ENCODE measurements at places on chromosomes 16 and 17. TPM values are rescaled to one million over a fixed set of nuclear protein-coding genes. Genes with fewer than 3 reads are reported as not detected.

TPPP3 gene
- not detected for total RNA-seq

KRT33A gene
- total RNA-seq: not detected

BIRC5 gene
- 40.4 TPM for total RNA-seq

CCL16 gene
- not detected for total RNA-seq

AANAT gene
- total RNA-seq: not detected

CD300LB gene
- total RNA-seq: not detected

KRT27 gene
- not detected for total RNA-seq

KIF2B gene
- not detected for total RNA-seq

PYDC1 gene
- total RNA-seq: not detected

DNA sequence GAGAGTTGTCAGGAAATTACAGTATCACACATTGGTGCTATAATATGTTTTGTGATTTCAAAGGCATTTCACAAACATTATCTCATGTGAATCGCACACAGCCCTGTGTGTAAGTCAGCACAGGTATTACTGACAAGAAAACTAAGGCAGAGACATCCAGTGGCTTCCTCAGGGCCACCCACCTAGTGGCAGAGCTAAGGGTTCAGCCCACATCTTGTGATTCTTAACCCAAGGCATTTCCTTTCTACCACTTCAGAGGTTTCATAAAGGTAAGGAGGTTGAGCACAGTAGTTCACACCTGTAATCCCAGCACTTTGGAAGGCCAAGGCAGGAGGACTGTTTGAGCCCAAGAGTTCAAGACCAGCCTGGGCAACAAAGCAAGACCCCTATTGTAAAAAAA is 58.2 kb downstream of the STX8 start:
- peaks cover 14% of the 10 kb centered on the region for H3K4me1 ChIP-seq
- no peaks in the 10 kb centered on the region for H3K27me3 ChIP-seq
- H3K27ac ChIP-seq: no peak overlapping the region
- DNase-seq: no peak
- no peaks in the 10 kb centered on the region for H3K36me3 ChIP-seq
- H3K4me3 ChIP-seq: no peak overlapping the region

DNA sequence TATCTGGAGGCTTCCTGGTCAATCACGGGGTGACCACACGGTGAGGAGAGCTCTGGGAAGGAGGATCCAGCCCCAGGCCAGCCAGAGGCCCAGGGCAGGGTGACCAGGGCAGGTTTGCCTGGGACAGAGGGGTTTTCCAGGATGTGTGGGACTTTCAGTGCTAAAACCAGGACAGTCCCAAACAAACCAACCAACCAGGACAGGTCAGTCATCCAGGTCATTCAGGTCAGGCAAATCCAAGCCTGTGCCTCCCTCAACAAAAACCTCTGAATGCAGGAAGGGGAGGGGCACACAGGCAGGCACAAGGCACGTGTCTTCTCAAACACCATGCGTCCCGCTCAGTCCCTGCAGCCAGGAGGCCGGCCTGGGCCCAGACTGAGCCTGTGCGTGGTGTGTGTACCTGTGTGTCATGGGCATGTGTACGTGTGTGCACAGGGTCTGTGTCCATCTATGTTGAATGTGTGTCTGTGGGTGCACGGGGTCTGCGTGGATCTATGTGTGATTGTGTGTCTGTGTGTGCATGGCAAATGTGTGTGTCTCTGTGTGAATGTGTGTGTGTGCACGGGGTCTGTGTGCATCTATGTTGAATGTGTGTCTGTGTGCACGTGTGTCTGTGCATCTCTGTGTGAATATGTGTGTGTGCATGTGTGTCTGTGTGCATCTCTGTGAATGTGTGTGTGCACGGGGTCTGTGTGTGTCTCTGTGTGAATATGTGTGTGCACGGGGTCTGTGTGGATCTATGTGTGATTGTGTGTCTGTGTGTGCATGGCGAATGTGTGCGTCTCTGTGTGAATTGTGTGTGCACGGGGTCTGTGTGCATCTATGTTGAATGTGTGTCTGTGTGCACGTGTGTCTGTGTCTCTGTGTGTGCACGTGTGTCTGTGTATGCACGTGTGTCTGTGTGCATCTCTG is 78.9 kb downstream of the RTN4RL1 start:
- no peak for DNase-seq
- no peaks in the 10 kb centered on the region for H3K4me1 ChIP-seq
- H3K27me3 ChIP-seq: peaks cover 8% of the 10 kb centered on the region
- no peak overlapping the region for H3K4me3 ChIP-seq
- H3K36me3 ChIP-seq: no peaks in the 10 kb centered on the region

- no peak for DNase-seq
- no peak overlapping the region for H3K4me3 ChIP-seq
- peaks cover 31% of the 10 kb centered on the region for H3K36me3 ChIP-seq
- peaks cover 30% of the 10 kb centered on the region for H3K4me1 ChIP-seq
- H3K27me3 ChIP-seq: no peaks in the 10 kb centered on the region
Observed at GRCh38 chr16:19123535-19124178, 9.9 kb downstream of the ITPRIPL2 start.

GRCh38 chr17:42458497-42459255 is at the start of gene ATP6V0A1:
Gene ATP6V0A1 (plus strand): TSS chr17:42458878. CDS start chr17:42460895, 2,017 bp downstream.
- peak within 1 kb of the TSS; percentile 96 for H3K4me3 ChIP-seq
- 0 out of 2 replicates have a peak, but pooled peaks cover 6% of the 10 kb centered on the region for H3K36me3 ChIP-seq

DNA sequence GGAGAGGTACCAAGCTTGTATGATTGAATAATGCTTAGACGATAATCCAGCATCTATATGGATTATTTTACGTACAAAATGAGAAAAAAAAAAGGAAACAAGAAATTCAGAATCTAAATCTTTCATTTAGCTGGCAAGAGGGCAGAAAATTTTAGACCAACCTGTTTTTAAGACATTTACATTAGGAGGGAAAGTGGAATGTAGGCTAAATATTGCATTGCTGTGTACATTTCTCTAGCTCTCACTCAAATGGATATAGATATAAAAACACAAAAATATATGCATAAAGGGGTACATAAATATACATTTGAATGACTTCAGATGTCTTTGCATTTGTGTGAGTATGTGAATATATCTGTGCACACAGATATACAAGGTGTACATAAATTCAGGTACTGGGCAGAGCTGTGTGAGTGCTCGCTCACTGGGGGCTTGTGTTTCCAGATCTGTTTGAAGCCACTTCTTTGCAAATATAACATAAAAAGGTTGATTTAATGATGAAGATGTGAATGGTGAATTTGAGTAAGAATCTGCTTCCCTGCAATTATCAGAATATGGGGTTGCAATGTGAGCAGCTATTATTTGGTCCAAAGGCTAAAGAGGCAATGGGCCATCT is 14.2 kb upstream of the ZFHX3 start:
- peak overlapping the region; percentile 57 for H3K4me3 ChIP-seq
- peak overlapping the region; percentile 34 for H3K27ac ChIP-seq
- peaks cover 71% of the 10 kb centered on the region for H3K4me1 ChIP-seq
- DNase-seq: no peak

- H3K27ac ChIP-seq: peak overlapping the region; percentile 98
- no peaks in the 10 kb centered on the region for H3K27me3 ChIP-seq
- peaks cover 61% of the 10 kb centered on the region for H3K4me1 ChIP-seq
- H3K4me3 ChIP-seq: no peak overlapping the region
- no peak for DNase-seq
Observed at GRCh38 chr17:72408641-72409040, 287.8 kb downstream of the SOX9 start.

- DNase-seq: no peak
- no peaks in the 10 kb centered on the region for H3K36me3 ChIP-seq
- H3K27me3 ChIP-seq: no peaks in the 10 kb centered on the region
- no peaks in the 10 kb centered on the region for H3K4me1 ChIP-seq
- no peak overlapping the region for H3K27ac ChIP-seq
- H3K4me3 ChIP-seq: no peak overlapping the region
Observed at GRCh38 chr16:75792771-75793492, 66.6 kb upstream of the CPHXL start.

- H3K36me3 ChIP-seq: no peaks in the 10 kb centered on the region
- H3K4me1 ChIP-seq: peaks cover 33% of the 10 kb centered on the region
Observed at GRCh38 chr16:66275775-66276428, 90.6 kb upstream of the CDH5 start.

DNA sequence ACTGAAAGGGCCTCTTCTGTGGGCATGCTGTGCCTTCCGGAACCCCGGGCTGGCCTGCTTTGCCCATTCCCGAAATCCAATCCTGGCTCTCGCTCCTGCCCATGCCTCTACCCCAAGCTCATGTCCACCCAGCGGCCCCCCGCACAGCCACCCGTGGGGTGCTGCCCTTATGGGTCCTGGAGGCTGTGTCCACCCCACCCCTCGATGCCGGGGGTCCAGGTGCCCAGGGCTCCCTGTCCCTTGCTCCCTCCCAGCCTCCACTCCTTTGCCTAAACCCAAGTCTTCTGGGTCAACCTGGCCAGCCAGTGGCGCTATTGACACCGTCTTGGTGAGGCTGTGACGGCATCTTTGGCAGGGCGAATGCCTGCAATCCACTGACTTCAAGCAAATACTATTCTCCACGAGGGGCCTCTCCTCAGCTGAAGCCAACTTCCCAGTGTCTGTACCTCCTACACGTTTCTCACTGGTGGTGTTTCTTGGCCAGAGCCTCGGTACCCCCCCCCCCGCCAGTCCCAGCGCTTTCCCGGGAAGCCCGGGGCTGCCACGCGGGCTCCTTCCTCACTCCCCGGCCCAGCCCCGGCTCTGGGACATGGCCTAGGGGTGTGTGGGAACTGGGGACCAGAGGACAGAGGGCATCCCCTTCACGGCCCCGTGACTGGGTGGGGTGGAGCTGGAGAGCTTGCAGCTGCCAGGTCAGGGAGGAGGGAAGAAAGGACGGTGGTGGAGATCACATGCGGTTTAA is 12.2 kb upstream of the DUS1L start:
- no peak overlapping the region for H3K27ac ChIP-seq
- no peak overlapping the region for H3K4me3 ChIP-seq
- H3K27me3 ChIP-seq: peaks cover 13% of the 10 kb centered on the region
- H3K4me1 ChIP-seq: no peaks in the 10 kb centered on the region

GRCh38 chr16:47503936-47504335 is 42.8 kb downstream of the PHKB start:
- H3K27ac ChIP-seq: no peak overlapping the region
- H3K36me3 ChIP-seq: peaks cover 33% of the 10 kb centered on the region
- peaks cover 16% of the 10 kb centered on the region for H3K4me1 ChIP-seq
- H3K4me3 ChIP-seq: no peak overlapping the region

GRCh38 chr17:55784666-55785065 is 33.8 kb downstream of the PCTP start:
- no peak overlapping the region for H3K27ac ChIP-seq
- DNase-seq: no peak
- H3K4me3 ChIP-seq: no peak overlapping the region

GRCh38 chr17:31390748-31391495 is 553 bp upstream of the RAB11FIP4 start:
- H3K4me3 ChIP-seq: peak overlapping the region; percentile 55
- no peaks in the 10 kb centered on the region for H3K36me3 ChIP-seq
- DNase-seq: no peak
- H3K27ac ChIP-seq: no peak overlapping the region
- no peaks in the 10 kb centered on the region for H3K4me1 ChIP-seq

GRCh38 chr17:73290399-73291259 is 21.2 kb downstream of the CDC42EP4 start:
- peaks cover 9% of the 10 kb centered on the region for H3K36me3 ChIP-seq
- H3K4me3 ChIP-seq: peak overlapping the region; percentile 82
- H3K27me3 ChIP-seq: peaks cover 5% of the 10 kb centered on the region
- H3K27ac ChIP-seq: peak overlapping the region; percentile 99

DNA sequence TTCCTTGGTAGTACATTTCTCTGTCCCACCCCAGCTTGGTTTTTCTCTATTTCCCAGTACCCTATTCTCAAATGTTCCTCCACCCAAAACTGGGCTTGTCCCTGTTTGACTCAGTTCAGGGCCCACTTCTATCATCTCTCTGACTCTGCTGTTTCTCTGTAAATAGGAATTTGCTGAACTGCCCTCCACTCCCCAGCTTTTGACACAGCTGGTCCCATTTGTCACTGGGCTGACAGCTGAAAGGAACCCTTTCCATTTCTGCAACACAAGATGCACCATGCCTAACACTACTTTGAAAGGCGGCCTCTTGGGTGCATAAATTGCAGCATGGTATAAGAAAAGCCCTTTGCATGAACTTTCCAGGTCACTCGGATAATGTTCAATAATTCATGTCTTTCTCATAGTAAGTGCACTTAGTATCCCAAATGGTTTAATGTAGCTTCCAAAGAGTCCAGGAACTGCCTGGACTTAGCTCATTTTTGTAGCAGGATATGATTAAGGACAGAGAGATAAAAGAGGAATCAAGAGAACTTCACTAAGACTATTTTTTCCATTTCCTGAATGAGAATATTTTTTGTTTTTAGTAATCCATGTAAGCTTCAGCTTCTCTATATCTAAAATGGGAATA is 256.7 kb downstream of the CDH11 start:
- DNase-seq: no peak
- no peak overlapping the region for H3K4me3 ChIP-seq
- H3K27ac ChIP-seq: no peak overlapping the region
- H3K36me3 ChIP-seq: no peaks in the 10 kb centered on the region
- no peaks in the 10 kb centered on the region for H3K27me3 ChIP-seq

DNA sequence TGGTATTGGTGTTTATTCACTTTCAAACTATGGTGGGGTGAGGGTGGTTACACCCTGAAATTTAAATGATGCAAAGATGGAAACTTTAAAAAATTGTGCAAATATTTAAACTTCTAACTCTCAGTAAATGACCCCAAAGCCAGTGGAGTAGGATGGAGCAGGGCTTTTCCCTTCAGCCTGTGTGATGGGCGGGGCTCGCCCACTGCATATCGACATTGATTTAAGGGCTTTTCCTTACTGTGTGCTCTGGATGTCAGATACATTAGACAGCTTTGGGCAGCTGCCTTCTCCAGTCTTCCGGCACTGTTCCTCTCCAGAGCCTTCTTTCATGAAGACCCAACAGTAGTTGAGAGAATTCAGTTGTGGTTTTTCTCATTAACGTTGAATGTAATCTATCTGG is 99.9 kb downstream of the SPECC1 start:
- H3K36me3 ChIP-seq: no peaks in the 10 kb centered on the region
- H3K27me3 ChIP-seq: peaks cover 28% of the 10 kb centered on the region
- H3K27ac ChIP-seq: no peak overlapping the region

DNA sequence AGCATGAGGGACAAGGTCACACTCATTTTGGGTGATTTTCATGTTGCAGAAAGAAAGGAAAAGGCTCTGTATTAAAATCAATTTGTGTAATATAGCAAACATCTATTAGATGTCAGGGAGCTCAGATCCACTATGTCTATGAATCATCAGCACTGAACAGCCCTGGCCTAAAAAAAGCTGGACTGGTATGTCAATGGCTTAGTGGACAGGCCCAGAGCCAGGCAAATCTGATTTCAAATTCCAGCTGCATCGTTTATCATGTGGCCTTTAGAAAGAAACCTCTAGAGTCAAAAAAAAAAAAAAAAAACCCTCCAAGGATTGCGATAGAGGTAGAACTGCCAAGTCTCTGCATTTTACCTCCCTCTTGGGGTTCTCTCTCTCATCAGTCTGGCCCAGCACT is 5.4 kb downstream of the GAS7 start:
- H3K36me3 ChIP-seq: peaks cover 17% of the 10 kb centered on the region
- H3K4me3 ChIP-seq: no peak overlapping the region
- peaks cover 8% of the 10 kb centered on the region for H3K27me3 ChIP-seq
